ENCODE measurements at places on chromosomes 2 and 18.
A peak's percentile ranks its signal among the peaks of the same experiment; 100 is the strongest.

DNA sequence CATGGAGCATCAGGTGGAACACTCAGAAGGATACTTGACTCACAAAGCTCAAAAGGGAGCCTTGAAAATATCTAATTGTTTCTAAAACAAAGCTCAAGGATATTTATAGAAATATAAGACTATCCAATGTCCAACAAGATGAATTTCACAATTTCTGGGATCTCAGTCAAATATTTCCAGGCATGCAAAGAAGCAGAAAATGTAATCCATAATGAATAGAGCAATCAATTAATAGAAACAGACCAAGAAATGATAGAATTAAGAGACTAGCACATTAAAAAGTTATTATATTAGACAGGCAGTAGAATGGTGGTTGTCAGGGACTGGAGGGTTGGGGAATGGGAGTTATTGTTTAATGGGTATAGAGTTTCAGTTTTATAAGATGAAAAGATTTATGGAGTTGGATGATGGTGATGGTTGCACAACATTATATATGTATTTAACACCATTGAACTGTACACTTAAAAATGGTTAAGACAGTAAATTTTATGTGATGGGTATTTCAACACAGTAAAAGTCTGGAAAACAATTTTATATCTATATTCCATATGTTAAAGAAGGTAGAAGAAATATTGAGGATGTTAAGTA is 189.9 kb upstream of the PIEZO2 start:
- no peak for DNase-seq

GRCh38 chr2:27720004-27720551 is 51.4 kb upstream of the MRPL33 start:
- DNase-seq = peak; percentile 42

- DNase-seq = no peak
These were observed 839 bp upstream of the GPR148 start for GRCh38 chr2:130728007-130728454.

GRCh38 chr2:122469147-122469546 is 713.7 kb downstream of the TSN start:
- DNase-seq = no peak

DNA sequence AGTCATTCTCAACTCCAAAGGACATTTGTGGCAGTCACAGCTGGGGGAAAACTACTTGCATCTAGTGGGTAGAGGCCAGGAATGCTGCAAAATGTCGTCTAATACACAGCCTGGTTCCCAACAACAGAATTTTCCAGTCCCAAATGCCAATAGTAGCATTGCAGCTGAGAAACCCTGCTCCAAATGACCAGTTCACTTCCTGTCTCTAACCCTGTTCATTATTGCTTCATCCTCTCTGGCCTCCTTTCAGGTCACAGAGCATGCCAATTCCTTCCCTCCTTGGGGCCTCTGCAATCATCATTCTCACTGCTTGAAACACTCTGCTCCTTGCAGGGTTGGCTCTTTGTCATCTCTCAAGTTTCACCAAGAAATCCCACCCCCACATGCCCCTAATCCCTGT is 139.1 kb downstream of the IRS1 start:
- DNase-seq = no peak

DNA sequence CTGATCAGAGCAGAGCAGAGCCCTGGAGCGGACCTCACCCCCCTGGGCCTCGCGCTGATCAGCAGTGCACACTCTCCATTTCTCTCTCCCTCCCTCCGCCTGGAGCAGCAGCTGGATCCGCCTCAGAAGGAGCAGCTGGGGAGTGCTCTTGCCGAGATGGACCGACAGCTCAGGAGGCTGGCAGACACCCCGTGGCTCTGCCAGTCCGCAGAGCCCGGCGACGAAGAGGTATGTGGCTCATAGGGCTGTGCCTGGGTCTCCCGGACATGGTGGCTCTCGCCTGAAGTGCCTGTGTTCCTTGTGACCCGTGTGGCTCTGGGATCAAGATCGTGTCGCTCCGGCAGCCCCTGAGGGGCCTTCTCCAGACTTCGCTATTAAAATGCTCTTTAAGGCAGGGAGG is 102.5 kb downstream of the USP40 start:
- DNase-seq = no peak

DNA sequence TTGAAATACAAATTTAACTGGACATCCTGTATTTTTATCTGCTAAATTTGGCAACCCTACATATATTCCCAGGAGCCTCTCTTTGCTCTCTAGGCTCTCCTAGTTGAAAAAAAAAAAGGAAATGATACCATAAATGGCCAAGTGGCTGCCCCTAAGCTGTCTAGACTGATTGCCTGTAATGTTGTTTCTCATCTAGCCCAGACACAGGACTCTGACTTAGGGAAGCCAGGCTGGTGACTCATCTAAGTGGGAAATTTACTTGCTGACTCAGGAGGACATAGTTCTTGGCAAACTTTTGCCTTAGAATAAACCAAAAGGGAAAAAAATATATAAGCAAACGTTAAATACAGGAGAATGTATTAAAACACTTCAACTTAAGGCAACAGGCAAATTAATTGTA is 14.6 kb upstream of the ITGAV start:
- DNase-seq = no peak

DNA sequence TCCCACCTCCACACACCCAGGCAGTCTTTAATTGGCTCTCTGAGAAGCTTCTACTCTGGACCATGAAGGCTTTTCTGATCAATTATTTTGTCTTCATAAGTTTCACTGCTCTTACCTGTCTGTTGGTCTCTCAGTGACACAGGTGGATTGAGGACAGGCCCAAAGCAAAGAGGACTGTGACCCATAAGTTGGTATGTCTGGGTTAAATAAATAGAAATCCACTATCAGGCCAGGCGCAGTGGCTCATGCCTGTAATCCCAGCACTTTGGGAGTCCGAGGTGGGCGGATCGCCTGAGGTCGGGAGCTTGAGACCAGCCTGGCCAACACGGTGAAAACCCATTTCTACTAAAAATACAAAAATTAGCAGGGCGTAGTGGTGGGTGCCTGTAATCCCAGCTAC is 2.7 kb upstream of the SLC16A14 start:
- DNase-seq = no peak

DNA sequence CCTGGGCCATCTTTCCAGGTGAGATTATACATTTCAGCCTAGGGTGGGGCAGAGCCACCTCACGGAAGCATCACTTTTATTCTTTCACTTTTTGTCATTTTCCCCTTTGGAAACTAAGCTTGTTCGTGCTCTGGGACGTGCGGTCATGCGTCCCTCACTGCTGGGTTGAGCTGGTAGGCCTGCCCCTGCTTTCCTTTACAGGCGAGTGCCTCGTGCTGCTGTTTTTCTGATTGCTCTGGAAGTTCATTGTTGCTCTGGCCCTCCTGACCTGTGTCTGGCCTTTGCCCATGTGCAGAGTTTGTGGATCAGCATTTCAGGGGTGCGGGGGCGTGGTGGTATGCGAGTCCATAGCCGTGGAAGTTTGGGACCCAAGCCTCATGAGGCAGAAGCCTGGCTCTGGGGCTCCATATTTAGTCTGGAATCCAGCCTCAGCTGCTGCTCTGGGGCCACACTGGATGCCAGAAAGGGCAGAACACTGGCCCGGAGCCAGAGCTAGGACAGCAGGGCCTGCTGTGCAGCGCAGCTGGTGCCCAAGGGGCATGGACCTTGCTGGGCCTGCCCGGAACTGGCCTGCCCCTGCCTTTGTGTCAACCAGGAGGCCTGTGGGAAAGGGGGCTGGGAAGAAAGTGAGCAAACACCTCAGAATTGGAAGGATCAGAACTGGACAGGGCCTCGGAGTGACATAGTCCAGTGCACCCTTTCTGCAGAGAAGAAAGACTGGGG is 51.1 kb downstream of the CTIF start:
- no peak for DNase-seq

DNA sequence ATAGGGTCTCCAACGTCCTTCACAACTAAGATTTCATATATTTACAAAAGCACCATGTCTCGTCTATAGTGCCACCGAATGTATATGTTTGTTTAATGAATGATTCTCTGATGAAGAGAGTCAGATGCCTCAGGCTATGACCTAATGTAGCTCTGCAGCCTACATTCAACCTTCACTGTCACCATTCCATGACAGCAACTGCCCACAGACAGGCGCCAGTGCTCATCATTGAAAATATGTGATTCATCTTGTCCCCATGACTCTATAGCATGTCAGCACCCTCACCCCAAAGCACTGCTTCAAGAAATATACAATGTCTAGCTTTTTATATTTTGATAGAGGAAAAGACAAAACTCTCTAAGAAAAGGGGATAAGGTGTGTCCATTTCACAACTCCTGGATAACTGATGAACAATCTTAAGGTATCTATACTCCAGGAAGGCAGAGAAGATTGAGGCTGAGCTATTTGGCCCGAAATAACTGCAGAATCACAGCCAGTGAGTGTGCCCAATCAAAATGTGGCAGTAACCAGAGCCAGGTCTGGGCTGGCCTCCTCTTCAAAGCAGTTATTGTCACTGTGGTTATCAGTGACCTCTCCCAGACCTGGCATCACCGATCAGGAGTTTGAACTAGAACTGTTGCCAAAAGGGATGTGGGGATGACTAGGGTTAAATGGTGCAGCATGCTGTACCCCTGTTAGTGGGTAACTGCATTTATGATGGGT is 246.6 kb downstream of the SETBP1 start:
- no peak for DNase-seq

DNA sequence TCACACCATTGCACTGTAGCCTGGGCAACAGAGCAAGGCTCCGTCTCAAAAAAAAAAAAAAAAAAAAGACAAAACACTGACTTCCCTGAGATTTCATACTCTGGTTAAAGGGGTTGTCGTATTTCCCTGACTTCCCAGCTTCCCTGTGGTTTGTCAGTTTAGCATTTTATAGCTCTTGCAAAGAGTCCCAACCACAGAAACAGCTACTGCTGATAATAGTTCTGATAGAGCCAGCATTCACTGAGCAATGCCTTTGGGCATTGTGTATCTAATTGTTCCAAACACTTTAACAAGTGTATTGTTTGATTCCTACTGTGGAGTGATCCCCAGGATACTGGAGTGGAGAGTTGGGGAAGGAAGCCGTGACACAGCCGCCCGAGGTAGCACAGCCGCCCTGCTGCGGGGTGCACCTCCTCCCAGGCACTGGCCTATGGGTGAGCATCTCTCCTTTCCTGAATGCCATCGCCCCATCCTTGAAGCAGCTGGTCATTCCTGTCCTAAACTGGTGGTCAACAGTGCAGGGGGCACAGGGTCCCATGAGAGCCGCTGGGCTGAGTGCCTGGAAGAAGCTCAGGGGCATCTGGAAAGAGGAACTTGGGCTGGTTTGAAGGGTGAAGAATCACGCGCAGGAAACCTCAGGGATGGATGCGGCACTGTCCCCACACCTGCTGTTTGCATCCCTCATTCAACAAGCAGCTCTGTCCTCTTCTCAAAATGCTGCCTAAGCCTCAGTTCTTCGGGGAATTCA is 81.0 kb upstream of the TMEM18 start:
- no peak for DNase-seq

GRCh38 chr2:72846171-72847095 is 20.6 kb upstream of the EXOC6B start:
- DNase-seq = no peak

DNA sequence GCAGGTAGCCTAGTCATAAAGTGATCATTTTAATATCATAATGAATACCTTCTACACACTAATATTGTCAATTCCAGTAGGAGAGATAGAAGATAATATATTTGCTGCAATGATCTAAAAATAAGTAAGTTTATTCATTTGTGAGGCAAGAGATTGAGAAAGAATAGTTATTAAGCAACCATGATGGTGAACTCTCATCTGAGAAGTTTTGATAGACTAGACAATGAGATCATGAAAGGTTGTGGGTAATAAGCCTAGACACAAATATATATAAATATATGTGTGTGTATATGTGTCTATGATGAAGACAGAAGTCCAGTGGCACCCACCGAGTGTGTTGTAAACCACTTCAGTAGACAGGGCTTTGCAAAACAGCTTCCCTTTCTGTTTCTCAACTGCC is 181.0 kb upstream of the CHST9 start:
- DNase-seq = no peak

GRCh38 chr2:195252018-195252417 is 405.0 kb upstream of the SLC39A10 start:
- no peak for DNase-seq

- DNase-seq = no peak
These were observed 128.7 kb upstream of the TANK start for GRCh38 chr2:161031511-161031910.

DNA sequence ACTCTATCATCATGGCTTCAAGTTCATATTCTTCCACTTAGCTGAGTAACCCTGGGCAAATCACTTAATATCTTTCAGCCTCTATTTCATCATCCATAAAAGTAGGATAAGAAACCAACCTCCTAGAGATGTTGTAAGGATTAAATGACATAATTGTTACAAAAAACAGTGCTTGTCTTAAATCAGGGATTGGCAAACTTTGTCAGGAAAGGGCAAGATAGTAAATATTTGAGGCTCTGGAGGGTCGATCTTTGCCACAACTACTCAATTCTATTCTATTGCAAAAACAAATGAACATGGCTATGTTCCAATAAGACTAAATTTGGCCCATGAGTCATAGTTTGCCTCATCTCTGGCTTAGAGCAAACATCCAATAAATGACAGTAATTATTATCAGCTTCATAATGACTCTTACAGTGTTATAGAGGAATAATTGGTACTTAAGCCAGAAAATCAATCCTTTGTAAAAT is 184.7 kb downstream of the SATB2 start:
- DNase-seq = no peak

GRCh38 chr2:78145395-78145996 is 623.3 kb upstream of the LRRTM4 start:
- DNase-seq = no peak

DNA sequence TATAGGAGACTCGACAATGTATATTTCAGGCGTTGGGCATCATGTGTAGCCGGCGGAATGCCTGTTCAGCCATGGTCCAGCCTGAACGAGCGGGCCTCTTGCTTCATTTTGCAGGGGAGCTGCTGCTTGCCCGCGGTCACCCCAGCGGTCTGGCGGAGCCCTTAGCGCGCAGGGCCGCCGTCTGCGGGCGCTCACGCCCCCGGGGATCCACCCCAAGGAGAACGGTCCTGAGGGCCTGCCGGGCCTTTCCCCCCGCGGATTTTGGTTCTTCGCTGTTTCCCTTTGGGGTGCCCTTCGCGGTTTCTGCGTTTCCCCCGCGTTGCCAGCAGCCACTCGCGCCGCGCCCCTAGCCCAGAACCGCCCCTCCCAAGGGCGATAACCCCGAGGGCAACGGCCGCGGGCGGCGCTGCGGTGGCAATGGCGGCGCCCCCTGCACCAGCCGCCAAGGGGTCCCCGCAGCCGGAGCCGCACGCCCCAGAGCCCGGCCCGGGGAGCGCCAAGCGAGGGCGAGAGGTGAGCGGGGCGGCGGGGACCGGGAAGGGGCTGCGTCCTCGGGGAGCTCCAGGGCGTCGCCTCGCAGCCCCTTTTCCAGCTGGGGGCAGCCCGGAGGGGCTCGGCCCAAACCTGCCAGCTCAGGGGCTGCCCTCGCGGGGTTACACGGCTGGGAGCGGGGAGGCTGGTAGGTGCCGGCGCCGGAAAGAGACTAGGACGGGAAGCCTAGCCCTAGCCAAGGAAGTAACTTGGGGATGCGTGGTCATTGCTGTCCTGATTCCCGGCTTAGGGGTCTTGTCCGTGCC is at the start of gene MFSD2B:
TSS of gene MFSD2B (plus strand) at position 406 of the 797 bp plus-strand sequence. CDS start at position 418, 12 bp downstream.
- DNase-seq = no peak

GRCh38 chr18:3448838-3449511 is 997 bp upstream of the TGIF1 start:
- DNase-seq = peak; percentile 25

- no peak for DNase-seq
These were observed 29.5 kb downstream of the VAPA start for GRCh38 chr18:9943311-9943710.

GRCh38 chr18:10234912-10235660 is 219.3 kb upstream of the APCDD1 start:
- DNase-seq = no peak
